Central memory CD4-positive, alpha-beta T cell (primary cell): ENCODE measurements at places on chromosomes 1 and 21.

GRCh38 chr1:80367058-80367457 lies 1360.5 kb upstream of the ADGRL4 start:
- DNase-seq: no peak

- no peak for DNase-seq
Observed at GRCh38 chr1:93416183-93416582, 31.7 kb upstream of the FNBP1L start.

GRCh38 chr1:201880928-201881571 lies 7.6 kb upstream of the SHISA4 start:
- DNase-seq: no peak

GRCh38 chr1:5572794-5573193 lies 419.4 kb downstream of the NPHP4 start:
- DNase-seq: no peak

GRCh38 chr21:37566790-37567615 lies 200.4 kb downstream of the DYRK1A start:
- DNase-seq: no peak

- DNase-seq: no peak
Observed at GRCh38 chr1:31627930-31628559, 10.6 kb downstream of the HCRTR1 start.
